ENCODE measurements at places on chromosomes 3 and 15.

GRCh38 chr3:61912158-61912557 lies 350.8 kb downstream of the PTPRG start:
- DNase-seq, result no peak

DNA sequence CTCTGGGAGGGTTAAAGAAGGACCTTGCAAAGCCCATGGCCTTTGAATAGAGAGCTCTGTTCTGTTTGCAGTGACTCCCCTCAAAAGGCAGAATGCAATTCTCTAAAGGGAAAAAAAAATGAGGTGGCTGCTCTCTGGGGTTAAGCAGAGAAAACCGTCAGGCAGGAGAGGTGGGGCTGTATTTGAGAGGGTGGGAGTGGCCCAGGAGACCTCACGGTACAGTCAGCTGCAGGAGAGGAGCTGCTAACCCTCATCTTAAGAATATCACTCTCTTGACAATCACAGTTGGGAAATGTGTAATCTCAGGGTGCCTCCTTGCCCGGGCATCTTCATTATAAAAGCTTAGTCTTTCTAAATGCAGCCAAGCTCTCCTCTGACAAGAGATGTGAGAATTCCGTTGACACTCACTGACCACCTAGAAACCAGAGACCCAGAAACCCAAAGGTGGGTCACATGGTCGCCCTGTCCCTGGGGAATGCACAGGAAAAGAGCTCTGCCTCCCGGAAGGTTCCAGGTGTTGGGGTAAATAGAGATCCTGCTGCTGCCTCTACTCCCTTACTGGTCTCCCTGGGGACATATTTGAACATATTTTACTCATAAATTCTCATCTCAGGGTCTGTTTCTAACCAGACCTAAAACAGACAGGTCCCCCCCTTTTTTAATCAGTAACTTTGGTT lies 159.1 kb upstream of the CTDSPL start:
- no peak for DNase-seq

GRCh38 chr3:32176989-32177701 lies 61.3 kb upstream of the CMTM8 start:
- no peak for DNase-seq

- no peak for DNase-seq
Observed at GRCh38 chr3:56633602-56634535, 49.2 kb downstream of the TASOR start.

Data from omental fat pad (tissue), 4 donors.